HS-27A (cell line): ENCODE measurements at places on chromosomes 6 and 20.

DNA sequence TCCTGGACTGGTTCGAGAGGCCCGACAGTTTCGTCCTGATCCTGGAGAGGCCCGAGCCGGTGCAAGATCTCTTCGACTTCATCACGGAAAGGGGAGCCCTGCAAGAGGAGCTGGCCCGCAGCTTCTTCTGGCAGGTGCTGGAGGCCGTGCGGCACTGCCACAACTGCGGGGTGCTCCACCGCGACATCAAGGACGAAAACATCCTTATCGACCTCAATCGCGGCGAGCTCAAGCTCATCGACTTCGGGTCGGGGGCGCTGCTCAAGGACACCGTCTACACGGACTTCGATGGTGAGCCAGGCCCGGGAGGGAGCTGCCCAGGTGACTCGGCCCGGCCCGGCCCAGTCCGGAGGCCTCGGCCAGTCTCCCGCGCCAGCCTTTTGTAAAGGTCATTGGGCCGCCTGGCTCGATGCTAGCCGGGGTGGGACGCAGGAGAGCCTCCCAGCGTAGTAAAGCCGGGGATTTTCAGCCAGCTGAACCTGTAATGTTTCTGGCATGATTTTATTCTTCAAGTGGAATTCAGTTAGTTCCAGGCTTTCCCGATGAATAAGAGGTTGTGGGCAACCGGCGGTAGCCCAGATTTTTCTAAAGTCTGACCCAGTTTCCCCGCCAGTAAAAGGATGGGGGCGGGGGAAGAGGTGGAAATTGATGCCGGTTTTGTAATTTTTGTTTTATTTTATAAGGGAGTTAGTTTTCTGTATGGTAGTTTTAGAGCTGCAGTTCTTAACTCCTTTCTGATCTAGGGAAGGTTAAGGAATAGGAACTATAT, 1.4 kb downstream of the PIM1 start:
- DNase-seq = peak; percentile 39

GRCh38 chr6:160315310-160315709, 32.9 kb upstream of the SLC22A3 start:
- no peak for DNase-seq

DNA sequence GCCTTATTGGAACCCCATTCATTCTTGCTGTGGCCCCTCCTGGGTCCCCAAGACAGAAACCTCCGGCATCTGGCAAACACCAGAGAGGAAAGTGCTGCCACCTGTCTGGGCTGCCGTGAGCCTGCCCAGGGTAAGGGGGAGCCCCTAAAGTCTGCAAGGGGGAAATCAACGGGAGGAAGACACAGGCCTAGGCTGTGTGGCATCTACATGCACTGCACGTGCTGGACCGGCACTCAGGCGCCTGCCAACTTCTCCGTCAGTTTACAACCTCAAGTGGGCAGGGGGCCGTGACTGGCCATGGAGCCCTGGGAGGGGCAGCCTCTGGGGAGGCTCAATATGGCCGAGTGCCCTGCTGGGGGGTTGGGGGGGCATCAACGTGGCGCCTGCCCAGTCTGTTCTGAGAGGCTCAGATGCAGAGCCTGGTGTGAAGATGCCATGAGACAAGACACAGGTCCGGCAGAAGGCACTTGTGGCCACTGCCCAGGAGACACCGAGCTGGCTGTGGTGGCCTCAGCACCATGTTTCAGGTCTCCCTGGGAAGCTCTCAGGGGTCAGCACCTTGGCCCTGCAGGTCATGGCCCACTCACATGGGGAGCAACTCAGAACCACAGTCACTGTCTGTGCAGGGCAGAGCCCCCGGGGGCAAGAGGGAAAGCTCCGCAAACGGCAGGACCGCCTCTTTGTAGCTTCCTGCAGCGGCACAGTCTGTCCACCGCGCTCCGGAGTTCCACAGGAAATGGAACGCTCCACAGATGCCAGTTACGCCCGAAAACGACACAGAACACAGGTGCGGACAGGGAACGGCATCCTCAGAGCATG, 8.4 kb downstream of the UCKL1 start:
- no peak for DNase-seq

DNA sequence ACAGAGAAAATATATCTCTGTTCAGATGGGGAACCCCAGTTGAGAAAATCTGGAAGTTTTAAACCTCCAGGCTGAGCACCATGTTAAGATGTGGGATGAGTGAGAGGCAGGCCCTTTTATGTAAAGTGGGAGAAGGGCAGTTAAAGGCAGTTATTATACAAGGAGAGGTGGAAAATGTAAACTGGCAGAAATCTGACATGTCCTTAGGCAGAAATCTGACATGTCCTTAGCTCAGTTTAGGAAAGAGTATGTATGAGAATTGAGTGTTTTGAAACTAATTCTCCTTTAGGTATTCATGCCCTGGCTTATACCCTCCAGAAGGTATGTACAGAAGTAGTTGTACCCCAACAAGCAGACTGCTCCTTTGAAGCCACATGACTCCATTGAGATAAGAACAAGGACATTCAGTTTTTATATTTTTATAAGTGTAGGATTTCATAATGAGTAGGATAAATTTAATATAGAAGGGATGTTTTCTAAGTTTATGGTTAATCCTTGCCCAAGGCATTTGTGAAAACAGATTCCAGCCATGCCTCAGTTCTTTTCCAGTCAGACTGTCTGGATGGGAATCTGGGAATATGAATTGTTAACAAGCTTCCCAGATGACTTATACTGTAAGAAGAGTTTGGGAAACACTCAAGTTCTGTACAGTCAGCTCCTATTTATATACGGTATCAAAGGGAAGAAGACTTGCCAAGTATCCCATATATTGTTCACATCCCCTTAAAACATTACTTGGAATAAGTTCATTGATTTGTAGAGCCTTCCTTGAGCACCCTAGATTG, 87.7 kb downstream of the SCAND1 start:
- no peak for DNase-seq

DNA sequence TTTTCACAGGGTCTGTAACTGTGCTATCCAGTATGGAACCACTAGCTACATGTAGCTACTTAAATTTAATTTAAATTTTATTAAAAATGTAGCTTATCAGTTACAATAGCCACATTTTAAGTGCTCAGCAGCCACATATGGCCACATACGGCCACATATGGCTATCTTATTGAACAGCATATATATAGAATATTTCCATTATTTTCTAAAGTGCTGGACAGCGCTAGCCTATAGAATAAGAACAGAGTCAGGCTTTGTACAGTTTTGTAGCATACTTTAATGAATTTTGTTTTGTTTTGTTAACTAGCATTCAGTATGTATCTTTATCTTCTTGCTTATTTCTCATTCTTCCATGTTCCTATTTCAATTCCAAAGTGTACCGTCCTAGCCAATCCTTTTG, 118.4 kb downstream of the JAG1 start:
- no peak for DNase-seq

GRCh38 chr20:43508106-43508505, 609 bp downstream of the L3MBTL1 start:
- DNase-seq = no peak

DNA sequence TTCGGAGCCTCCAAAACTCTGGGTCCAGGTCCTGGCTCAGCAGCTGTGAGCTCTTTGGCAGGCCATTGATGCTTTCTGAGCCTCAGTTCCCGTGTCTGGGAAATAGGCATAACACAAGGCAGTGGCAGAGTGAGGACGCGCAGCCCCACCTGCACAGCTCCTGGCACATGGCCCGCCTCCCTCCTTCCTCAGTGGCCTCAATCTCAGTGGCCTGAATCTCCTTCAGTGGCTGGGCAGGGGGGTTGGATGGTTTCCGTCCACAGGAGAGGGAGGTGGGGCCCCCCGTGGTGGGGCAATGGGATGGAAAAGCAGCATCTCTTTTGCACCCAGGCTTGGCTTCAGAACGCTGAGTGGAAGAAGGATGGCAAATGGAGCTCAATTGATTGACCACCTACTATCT, 5.1 kb downstream of the RSPO4 start:
- DNase-seq = no peak

DNA sequence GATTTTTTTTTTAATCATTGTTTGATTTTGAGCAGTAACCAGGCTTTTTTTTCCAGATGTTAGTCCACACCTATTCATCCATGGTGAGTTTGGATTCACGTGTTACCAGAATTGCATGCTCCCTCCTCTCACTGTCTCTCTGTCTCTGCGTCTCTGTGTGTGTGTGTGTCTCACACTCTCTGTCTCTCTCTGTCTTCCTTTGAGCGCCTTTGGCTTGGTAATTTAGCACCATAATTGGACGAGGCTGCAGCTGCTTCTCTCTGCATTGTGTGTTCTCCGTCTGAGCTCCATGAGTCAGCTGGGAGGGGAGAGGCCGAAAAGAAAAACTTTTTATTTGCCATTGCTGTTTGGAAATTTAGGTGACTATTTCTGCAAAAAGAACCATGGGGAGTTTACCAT, 3.4 kb downstream of the TFAP2B start:
- DNase-seq = no peak

- DNase-seq = no peak
Measured at GRCh38 chr6:25332655-25333071, 53.5 kb downstream of the CARMIL1 start.

- DNase-seq = no peak
Measured at GRCh38 chr6:151063842-151064647, 175.7 kb upstream of the AKAP12 start.
